ENCODE measurements at places on chromosomes 6 and 20.

DNA sequence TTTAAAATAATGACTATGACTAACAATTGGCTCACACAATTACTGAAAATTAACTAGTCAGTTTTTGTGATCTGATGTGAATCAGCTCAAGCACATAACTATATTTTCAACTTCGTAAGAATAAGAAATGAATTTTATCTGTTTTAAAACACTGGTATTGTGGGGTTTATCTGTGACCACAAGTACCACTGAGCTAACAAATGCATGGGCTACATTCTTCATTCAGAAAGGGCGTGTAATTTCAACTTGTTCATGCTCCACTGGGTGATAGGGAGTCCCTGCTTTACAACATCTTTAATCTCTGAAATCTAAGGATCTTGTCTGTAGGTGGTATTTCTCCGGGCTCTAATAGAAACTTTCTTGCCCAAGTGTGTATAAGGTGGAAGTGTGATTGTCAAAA lies 1311.5 kb upstream of the GJE1 start:
- no peak for DNase-seq

GRCh38 chr6:37630281-37630799 lies 67.3 kb downstream of the MDGA1 start:
- DNase-seq, result no peak

GRCh38 chr20:7452890-7453289 lies 487.4 kb downstream of the HAO1 start:
- no peak for DNase-seq

DNA sequence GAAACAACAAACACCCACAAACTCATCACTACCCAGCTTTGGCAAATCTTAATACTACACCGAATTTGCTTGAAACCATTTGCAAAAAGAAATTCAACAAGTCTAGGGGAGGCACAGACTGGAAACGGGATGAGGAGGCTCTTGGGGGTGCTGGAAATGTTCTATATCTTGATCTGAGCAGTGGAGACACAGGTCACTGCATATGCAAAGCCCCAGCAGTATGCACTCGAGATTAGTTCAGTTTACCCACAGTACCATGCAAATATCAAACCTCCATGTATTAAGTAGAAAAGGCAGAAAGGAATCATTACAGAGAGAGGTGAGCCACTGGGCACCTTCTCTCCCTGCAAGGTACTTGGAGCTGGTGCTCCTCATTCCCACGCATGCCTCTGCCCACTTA lies 75.9 kb downstream of the PREX1 start:
- DNase-seq, result no peak

DNA sequence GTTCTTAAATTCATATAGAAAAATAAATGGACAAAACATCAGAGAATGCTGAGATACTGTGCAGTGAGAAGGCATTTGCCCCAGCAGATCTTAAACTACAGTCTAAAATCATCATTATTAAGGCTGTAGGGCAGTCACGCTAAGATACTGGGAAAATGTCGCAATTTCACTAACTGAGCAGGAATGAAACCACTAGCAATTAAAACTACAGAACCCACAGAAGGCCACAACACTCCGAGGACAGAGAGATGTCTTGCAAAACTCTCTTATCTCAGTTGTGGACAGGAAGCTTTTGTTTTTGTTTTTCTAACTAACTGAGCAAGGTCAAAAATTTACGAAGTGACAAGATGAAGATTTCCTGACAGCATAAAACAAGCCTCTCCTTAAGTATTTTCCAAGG lies 18.2 kb downstream of the GNAS-AS1 start:
- no peak for DNase-seq

DNA sequence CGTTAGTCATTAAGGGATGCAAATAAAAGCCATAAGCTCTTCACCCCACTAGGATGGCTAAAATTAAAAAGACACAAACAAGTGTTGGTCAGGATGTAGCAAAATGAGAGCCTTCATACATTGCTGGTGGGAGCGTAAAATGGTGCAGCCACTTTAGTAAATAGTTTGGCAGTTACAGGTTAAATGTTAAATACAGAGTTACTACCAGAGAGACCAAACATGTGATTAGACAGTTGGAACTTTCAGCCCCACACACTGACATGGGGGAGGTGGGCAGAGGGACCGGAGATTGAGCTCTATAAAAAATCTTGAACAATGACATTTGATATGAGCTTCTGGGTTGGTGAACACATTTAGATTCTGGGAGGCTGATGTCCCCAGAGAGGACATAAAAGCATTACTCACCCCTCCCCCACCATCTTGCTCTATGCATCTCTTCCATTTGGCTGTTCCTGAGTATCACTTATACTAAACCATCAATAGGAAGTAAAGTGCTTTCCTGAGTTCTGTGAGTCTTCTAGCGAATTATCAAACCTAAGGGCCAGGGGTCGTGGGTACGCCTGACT lies 20.4 kb upstream of the ZNF318 start:
- no peak for DNase-seq

DNA sequence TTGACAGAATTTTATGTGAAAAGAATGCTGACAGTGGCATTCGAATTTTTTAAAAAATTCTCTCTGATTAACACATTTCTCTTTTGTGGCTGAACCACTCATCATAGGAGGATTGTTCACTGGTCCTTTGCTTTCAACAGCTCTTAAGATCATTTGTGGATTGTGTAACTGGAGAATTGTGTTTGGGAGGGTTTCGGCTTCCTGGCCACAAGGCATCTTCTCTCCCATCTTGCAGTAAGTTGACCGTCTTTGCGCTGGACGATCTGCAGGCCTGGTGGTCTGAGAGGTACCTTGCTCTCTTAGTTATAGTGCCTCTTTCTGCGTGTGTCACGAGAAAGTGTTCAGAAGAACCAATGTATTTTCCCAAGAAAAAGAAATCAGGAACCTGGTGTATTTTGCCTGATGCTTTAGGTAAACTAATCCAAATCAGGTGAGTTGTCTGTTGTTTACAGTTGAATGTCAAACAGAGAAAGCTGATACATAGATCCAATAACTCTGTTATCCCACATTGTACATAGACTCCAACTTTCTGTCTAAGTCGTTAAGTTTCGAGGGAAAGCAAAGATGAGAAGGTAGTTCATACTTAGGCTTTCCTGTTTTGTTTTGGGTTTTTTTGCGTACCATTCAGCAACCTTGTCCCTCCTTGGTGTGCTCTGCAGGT lies 14.8 kb upstream of the EXOC2 start:
- no peak for DNase-seq

Measured in CD8-positive, alpha-beta T cell (primary cell).